ENCODE measurements at places on chromosomes 5 and 9. TPM values are rescaled to one million over a fixed set of nuclear protein-coding genes. Genes with fewer than 3 reads are reported as not detected.

- no peak for DNase-seq
Measured at GRCh38 chr9:7055171-7055903, 297.6 kb downstream of the KDM4C start.

GRCh38 chr5:96227957-96228356, 205.1 kb downstream of the PCSK1 start:
- DNase-seq, result no peak

The C5orf24 gene
- 25.8 TPM for total RNA-seq

DNA sequence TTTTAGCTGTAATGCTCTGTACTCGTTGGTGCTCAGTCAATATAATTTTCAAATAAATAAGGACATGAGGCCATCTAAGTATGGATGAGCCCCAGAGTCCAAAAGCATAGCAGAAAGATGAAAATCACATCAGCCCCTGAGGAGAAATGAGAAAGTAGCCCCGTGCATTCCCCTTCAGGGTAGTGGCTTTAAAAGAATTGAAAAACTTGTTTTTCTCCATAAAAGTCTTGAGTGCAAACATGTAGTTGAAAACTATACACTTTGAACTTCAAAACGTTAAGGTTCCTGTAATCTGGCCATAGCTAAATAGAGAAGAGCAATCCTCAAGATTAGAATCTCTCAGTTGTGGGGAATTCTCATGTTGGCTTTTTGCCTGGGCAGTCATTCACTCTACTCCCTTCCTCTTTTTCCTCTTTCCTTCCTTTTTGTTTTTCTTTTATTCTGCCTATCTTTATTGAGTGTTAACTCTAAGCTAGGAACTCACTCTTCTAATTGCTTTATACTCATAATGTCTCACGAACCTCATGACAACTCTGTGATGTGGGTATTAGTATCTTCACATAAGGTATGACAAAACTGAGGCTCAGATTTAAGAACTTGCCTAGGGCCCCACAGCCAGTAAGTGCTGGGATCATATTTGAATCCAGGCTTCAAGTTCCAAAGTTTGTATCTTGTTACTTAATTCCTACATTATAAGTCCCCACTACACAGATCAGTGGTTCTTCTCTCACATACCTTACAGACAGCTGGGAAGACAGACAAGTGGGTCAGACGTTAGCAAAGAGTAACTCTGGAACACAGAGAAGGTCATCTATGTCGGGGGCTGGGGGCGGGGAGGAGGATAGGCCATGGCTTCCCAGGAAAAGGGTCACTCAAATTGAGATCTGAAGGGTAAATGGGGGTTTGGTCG, 46.4 kb upstream of the ABCA1 start:
- no peak for DNase-seq

DNA sequence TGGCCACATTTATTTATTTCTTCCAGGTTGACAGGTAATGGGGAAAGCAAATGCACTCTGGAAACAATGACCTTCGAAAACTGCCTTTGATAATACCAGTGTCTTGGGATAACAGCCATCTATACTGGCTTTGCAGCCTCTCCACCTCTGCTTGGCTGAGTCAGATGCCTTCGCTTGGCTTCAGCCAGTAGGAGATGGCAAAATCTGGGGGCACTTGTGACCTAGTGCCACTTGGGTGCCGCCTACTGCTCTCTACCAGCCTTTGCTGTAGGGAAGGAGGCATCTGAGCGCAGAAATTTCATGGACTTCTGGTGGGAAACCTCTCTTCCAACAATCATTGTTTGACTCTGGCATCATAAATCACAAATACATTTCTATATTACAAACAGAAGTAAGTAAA, 21.8 kb downstream of the FYB1 start:
- peak; percentile 69 for DNase-seq

The ADAMTSL1 gene
- not detected for total RNA-seq

- no peak for DNase-seq
Measured at GRCh38 chr9:127613583-127613954, 1.5 kb downstream of the STXBP1 start.

- no peak for DNase-seq
Measured at GRCh38 chr5:158599157-158599556, 500.6 kb downstream of the EBF1 start.

The PARP8 gene
- 80.0 TPM for total RNA-seq

The REEP2 gene
- total RNA-seq, result 1.1 TPM

GRCh38 chr9:5095795-5096194, 89.6 kb downstream of the INSL6 start:
- no peak for DNase-seq

The CATSPER3 gene
- total RNA-seq, result 0.89 TPM

DNA sequence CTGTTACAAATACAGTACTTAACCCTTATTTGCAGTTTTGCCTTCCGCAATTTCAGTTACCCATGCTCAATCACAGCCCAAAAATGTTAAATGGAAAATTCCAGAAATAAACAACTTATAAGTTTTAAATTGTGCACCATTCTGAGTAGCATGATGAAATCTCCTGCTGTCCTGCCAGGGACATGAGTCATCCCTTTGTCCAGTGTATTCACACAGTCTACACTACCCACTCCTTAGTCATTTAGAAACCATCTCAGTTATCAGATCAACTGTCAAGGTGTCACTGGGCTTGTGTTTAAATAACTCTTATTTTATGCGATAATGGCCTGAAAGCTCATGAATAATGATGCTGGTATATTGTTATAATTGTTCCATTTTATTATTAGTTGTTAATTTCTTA, 95.8 kb downstream of the PLCXD3 start:
- DNase-seq, result no peak

DNA sequence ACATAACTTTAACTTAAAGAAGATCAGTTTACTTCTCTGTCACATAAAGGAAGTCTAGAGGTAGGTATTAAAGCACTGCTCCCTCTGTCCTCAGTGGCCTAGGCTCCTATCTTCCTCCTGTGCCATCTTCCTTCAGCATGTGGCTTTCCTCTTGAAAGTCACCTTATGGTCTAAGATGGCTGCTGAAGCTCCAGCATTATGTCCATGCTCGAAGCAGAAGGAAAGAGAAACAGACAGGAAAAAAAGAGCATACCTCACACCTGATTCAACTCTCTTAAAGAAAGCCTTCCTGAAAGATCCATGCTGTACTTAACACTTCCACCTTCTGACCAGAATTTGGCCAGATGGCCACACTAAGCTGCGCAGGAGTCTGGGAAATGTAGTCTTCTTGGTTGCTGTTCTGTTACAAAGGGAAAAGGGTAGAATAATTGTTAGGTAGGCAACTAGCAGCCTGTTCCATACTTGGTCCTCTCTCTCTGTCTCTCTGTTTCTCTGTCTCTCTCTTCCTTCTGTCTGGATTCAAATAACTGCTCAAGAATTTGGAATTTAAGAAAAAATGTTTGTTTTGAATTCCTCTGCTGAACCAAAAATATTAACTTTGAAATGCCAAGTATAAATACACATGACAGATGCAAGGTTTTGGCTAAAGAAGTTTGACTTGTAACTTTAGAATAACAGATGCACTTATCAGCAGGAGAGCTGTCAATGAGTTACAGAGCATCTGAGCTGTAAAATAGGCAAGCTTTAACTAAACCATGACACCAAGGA, 16.0 kb downstream of the TMEM174 start:
- DNase-seq, result no peak

The GPX3 gene
- total RNA-seq, result not detected

The ALG2 gene
- total RNA-seq, result 22.0 TPM

The FOXD4L4 gene
- total RNA-seq, result 0.10 TPM

The TLE1 gene
- 0.50 TPM for total RNA-seq

The PAEP gene
- not detected for total RNA-seq

GRCh38 chr9:127589955-127590370, 22.1 kb upstream of the STXBP1 start:
- peak; percentile 46 for DNase-seq

The SNAPC3 gene
- total RNA-seq, result 21.7 TPM

The AFF4 gene
- total RNA-seq, result 27.2 TPM

GRCh38 chr5:68408345-68408871, 192.9 kb downstream of the PIK3R1 start:
- no peak for DNase-seq

DNA sequence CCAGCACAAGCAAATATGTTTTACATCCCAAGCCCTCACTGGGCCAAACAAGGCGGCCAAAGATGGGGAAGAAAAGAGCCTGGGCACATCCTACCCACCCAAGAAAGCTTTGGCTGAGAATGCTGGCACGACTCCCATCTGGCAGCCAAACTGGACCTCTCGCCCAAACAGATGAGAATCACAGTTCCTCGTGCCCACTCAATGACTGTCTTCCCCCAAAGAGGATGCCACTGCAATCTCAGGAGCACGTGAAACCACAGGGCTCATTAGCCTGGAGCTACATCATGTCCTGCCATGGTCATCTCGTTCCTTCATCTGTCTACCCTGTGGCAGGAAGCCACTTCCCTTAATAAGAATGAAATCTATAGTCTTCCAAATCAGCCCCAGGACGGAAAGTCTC, 536.8 kb downstream of the BNC2 start:
- DNase-seq, result no peak

GRCh38 chr5:91474201-91474600, 91.1 kb upstream of the ARRDC3 start:
- DNase-seq, result no peak

DNA sequence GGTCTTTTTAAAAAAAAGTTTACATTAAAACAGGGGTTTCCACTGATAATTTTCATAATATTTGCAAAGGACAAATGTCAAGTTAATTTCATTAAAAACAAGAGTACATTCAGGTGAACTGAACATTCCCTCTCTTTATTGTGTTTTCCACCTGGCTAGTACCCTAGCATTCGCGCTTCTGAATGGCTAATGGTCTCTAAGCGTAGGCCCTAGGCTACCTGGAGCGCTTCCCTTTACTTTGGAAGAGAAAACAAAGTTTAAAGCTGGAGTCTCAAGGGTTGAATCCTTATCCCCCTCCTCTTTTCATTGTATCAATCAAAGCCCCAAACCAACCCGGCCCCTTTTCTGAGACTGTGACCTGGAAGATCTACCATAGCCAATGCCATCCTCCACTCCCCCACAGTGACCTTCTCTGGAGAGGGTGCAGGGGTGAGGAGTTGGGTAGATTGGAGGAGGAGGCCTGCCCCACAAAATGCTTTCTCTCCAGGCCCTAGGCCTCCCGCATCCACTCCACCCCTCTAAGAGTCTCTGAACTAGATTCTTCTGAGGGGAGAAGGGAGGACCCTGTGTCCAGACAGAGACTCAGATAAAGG, 73.3 kb upstream of the TBCA start:
- DNase-seq, result no peak

The PRRT1B gene
- not detected for total RNA-seq
